CD4-positive, alpha-beta T cell treated with Interleukin-17A for 1 hour (primary cell): ENCODE measurements at places on chromosomes 5 and 9.
A peak's percentile ranks its signal among the peaks of the same experiment; 100 is the strongest.

- no peak for DNase-seq
Observed at GRCh38 chr5:135169753-135170152, 135.7 kb upstream of the PITX1 start.

GRCh38 chr9:119003201-119003611, 366.0 kb downstream of the BRINP1 start:
- no peak for DNase-seq

- DNase-seq = peak; percentile 43
Observed at GRCh38 chr9:133991964-133992779, at the start of gene VAV2. TSS of gene VAV2 (minus strand) at chr9:133992324. CDS start at chr9:133992278, 46 bp downstream.

DNA sequence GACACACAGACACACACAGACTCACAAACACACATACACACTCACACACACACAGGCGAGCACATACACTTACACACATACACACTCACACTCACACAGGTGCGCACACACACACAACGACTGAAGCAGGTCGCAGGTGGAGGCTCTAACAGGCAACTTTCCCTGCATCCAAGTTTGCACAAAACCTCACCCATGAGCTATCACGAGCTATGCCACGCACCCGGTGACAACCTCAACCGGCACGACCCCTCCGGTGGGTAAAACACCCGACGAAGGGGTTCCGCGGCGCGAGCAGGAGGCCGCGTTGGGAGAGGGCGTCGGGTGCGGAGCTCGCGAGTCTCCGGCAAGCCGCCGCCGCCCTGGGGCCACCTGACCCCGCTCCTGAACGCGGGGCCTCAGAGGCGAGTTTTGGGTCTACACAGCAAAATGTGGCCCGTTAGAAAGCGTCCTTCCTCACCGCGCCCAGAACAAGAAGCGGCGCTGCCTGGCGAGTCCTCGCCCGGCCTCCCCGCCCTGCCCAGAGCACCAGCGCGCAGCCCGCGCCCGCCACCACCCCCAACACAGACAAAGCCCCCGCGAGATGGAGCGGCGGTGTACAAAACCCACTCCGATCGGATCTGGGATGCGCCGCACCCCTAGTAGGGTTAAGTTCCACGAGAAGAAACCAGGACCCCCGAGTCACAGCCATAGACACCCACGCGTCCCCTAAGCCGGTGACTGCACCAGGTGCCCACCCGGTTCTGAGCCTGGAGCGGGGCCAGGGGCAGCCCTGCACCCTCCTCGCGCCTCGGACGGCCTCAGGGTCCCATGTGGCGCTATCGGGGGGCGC, 665 bp downstream of the SLC6A3 start:
- DNase-seq = no peak

DNA sequence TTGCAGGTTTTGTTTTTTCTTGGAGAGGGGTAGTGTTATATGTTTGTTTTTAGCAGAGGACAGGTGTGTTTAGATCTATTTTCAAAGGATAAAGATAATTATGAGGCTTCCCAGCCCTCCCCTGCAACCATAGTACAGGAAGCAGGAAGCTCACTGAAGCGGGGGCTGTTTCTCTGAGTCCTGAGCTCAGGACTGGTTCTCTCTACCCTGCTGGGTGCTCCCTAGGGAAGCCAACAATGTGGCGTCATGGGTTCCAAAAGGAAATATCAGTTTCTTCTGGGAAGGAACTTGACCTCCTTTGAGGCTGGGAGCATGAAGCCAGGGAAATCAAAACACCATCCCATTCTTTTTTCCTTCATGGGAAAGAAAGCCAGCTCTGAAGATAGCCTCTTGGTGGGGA, 62.2 kb downstream of the RAD23B start:
- DNase-seq = no peak

DNA sequence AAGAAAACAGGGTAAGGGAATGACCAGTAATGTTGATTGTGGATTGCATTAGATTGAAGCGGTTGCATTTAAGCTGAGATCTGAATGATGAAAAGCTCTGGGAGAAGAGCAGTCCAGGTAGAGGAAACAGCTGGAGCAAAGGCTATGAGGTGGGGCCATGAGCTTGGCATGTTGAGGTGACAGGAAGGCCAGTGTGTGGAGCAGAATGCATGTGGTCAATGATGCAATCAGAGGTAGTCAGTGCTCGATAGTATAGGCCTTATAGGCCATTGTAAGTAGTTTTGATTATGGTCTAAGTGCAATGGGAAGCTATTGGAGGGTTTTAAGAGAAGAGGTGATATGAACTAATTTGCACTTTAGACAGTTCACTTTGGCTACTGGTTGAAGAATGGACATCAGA, 270.4 kb downstream of the ARHGAP26 start:
- DNase-seq = no peak

GRCh38 chr9:124370896-124371582, 44.2 kb downstream of the PSMB7 start:
- no peak for DNase-seq

DNA sequence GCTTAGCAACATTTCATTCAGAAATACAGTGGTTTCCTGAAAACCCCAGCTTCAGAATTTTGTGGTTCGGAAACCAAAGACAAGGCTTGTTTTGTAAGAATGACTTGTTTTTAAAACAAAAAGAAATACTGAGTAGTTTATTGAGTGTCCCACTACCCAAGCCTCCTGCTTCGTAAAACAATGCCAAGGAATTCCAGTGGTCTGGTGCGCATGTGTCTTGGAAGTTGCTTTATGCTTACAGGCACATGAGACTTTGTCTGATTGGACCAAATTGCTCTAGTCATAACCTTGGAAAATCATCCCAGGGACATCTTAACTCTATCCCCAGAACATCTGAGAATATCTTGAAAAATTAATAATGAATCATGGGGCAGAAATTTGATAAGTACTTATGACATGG, 77.1 kb upstream of the FST start:
- DNase-seq = no peak

DNA sequence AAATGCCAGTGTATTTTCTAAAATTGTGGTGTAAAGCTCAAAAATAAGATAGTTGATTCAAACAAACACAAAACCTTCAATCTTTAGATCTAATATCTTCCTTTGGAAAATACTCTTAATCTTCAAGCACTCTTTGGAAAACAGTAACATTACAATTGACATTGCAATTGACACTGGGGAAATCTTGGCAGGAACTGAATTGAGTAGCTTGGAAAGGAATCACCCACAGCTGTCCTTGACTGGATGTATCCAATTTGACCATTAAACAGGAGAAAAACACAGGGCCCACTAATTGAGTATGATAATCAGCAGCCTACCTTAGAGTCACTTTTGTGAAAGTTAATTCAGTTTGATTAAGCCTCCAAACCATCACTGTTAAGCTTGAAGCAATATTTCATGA, 776.7 kb downstream of the DTWD2 start:
- no peak for DNase-seq

GRCh38 chr5:150081541-150082283, 4.6 kb downstream of the CSF1R start:
- DNase-seq = peak; percentile 8

DNA sequence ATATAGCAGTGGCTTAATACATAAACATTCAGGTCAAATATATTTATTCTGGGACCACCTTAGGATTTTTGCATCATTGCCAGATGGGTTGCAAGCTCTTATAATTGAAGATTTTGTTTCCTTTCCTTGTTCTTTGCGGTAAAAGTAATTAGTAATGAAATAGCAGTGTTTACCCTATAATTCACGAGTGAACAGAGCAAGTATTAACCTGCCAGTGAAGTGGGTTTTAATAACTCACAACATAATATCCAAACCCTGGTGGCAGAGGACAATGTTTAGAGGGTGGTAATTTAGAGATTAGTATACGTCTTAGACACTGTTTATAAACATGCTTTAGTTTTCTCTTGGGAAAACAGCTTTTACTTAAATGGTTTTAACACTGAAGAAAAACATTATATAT, 11.8 kb downstream of the ARL14EPL start:
- DNase-seq = no peak

GRCh38 chr9:87071473-87071872, 124.2 kb upstream of the GAS1 start:
- no peak for DNase-seq

GRCh38 chr9:118624608-118625007, 744.6 kb downstream of the BRINP1 start:
- DNase-seq = no peak

- no peak for DNase-seq
Observed at GRCh38 chr5:61186634-61187033, 24.4 kb upstream of the SMIM15 start.

- no peak for DNase-seq
Observed at GRCh38 chr5:4781299-4781698, 358.8 kb upstream of the ADAMTS16 start.

DNA sequence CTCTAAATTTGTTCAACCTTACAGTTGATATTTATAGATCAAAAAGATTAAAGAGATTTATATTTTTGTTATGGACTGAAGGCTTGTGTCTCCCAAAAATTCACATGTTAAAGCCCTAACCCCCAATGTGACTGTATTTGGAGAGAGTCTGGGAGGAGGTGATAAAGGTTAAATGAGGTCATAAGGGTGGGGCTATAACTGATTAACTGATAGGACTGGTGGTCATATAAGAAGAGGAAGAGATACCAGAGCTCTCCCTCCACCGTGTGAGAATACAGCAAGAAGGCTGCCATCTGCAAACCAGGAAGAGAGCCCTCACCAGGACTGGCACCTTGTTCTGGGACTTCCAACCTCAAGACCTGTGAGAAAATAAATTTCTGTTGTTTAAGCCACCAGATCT, 264.3 kb downstream of the ENC1 start:
- no peak for DNase-seq

DNA sequence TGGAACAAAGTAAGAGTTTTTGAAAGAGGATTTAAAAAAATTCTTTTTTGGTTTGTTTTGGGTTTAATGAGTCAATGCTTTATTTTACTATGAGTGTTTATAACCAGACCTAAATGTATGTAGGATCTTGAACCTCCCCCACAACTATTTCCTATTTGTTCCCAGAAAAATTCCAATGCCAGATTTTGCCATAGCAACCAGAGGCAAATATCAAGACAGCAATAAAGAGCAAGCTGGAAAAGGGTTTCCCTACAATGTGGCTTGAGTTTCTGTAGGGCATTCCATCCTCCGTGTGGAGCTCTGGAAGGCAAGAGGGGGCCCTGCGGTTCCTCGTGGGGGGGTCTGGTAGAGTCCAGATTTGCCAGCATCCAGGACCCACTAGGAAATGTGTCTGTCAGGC, 27.8 kb upstream of the GDNF start:
- DNase-seq = no peak

DNA sequence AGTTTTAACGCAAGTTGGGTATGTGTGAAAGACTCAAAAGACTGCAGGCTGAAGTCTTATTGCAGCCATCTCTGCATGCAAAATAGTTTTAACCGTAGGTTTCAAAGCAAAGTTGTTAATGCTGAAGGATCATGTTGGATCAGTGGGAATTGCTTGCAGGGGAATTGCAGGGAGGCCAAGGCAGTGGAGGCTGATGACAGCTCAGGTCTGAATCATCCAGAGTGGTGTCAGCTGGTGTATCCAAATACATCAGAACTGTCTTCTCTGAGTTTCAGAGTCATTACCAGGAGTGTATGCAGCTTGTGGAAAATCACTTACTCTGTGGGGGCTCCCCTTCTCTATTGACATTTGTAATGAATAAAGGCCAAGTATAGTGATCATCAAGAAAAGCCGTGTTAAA, 435.7 kb downstream of the SH3GL2 start:
- DNase-seq = no peak

DNA sequence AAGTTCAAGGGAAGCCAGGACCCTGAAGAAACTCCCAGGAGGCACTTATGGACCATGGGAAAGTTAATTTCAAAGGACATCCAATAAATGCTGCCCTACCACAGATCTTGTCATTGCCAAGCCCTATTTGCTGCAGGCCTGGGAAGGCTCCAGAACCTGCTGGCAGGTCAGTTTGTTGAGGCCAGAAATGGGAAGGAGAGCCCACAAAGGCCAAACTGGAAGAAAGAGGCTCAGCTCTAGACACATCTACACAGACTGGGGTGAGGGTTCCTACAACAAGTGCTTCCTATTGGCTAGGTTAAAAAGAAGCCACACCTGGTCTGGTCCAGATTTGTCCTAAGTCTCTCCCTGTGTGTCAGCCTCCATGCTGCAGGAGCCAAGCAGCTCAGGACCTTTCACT, 94.4 kb downstream of the SIL1 start:
- DNase-seq = no peak

DNA sequence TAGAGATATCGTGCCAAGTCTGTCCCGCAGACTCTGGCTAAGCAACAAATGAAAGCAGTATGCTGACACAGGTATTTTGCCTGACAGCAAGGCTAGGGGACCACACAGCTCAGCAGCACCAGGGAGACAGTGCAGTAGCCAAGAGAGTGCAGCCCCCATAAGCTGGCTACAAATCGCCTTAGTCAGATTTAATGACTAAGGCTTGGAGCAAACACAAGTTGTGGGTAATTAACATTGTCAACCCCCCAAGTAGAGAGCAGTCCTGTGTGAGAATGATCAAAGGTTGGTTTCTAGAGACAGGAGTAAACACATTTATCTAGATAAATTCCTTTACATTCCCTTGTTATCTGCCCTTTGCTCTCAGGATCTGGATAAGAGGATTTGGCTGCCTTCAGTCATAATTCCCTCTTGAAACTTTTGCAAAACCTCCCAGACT, 1434.5 kb upstream of the CDH6 start:
- DNase-seq = no peak

- DNase-seq = no peak
Observed at GRCh38 chr9:94949370-94949769, 222.9 kb downstream of the AOPEP start.

DNA sequence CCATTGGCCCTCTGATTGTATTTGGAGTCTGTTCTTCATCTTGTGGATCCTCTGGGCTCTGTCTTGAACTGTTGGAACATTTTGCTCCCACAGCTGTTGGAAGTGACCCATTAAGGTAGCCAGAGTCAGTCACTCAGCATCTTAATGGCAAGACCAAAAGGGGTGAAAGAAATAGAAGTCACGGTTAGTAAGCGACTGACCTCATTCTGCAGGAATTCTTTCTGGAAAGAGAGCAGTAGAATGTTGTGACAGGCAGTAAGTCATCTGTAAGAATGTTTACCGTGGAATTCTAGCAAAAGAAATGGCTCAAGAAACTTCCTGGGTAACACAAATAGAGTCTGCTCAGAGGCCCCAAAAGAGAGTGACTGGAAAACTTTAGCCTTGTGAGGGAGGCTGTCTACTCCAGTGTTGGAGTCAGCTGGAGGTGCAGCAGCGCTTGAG, 28.6 kb upstream of the TNC start:
- no peak for DNase-seq

DNA sequence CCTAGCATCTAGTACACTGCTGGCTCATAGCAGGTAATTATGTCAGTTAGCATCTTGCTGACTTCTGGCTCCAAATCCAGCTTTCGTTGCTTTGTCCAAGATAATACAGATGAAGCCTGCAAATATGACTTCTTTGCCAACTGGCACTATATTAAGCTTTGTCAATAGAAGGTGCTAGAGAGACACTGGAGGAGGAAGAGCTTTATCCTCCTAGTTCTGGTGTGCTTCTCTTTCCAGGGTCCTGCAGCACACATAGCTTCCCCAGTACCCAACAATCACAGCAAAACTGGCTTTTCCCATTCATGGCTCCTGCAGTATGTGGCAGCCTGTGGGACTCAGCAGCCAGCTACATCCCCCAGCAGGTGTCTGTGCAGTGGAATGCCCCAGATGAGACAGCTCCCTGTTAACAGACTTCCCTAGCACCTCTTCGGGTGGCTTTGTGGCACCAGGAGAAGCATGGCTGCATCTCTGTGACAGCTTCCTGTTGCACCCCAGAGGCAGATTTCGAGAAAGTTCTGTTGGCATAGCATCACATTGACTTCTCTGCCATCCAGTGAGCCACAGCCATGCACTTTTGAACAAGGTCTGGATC, 147.8 kb downstream of the OXCT1 start:
- DNase-seq = no peak

GRCh38 chr9:128901822-128902221, 19.0 kb upstream of the PHYHD1 start:
- DNase-seq = no peak
